Glomerular endothelial cell (primary cell): ENCODE measurements at places on chromosomes 7 and 10. TPM values are rescaled to one million over a fixed set of nuclear protein-coding genes. Genes with fewer than 3 reads are reported as not detected.

DNA sequence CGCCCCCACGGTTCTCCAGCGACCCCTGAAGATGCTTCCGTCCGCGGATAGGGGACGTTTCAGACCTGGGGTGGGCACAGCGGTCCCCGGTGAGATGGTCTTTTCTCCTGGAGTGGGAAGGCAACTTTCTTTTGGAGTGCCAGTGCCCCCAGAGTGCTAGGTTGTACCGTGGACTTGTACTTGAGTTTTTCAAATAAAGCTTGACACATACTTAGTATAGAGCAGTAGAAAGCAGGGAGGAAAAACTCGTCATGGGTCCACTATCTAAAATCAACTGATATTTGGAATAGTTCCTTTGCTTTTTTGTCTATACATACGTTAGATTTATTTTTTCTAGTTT is 28.4 kb downstream of the RBM20 start:
- no peak for DNase-seq

DNA sequence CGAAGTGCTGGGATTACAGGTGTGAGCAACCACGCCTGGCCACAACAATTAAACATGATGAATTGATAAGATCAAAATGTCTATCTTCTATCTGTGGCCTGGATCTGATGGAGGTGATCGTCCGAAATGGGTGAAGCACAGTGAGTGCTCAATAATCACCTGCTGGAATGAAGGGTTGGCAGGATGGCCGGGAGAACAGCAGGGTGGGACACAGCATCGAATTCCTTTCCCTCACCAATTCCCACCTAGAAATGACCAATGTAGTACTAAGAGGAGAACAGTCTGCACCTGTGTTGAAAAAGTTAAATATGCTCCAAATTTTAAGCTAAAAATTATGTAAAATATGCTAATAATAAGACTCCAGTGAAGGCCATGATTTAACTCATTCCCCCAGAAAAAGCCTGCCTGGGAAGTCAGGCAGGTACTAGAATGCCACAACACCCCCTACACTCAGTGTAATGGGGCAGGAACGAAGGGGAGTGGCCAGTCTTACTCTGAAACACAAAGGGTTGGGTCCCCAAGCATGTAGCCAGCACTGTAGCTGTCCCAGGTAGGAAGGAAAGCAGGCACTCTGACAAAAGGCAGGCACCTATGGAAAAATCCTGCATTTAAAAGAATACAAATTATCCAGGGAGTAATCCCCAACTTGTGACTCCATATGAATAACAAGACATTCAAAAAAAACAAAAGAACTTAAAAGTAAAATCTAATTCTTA is 110.3 kb downstream of the VPS41 start:
- DNase-seq = no peak

DNA sequence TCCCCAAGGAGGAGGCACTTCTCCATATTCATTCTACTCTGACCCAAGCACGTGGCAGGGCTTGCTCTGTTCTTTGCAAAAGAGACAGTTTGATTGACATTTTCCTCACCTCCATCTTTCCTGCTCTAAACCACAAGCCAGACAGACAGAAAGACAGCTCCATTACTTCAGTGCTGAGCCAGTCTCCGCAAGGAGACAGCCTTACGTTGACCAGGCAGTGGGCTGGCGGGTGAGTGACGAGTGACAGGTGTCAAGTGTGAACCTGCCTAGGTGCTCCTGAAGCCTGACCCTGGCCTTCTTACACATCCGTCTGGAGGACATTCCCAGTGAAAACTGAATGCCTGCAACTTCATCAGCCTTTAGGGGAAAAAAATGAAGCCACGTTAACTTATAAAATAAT is 314.6 kb downstream of the TNS3 start:
- DNase-seq = no peak

- DNase-seq = no peak
Observed at GRCh38 chr7:44280636-44280992, 44.8 kb downstream of the CAMK2B start.

DNA sequence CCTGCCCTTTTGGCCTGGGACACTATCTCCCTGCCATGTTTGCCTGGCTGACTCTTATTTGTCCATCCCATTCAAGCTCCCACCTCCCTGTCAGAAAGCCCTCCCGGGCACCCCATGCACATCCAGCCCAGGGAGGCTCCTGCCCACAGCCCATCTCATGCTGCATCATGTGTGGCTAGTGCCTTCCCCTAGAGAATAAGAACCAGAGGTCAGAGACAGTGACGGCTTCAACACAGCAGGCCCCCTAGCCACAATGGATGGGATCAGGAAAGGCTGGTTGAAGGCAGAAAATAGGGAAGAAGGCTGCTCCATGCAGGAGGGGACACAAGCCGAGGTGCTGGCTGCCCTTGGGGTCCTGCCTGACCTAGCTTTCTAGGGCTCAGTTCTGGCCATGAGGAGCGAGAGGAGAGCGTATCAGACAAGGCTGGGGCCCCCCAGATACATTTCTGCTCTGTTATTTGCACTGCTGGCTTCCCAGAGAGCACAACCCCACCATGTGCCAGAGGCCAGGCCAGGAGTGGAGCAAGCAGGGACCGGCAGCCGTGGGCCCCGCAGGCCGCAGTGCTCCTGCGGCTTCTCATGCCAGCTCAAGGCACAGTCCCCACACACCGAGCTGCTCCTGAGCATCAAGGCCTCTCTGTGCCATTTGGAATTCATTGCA is 161.1 kb upstream of the ZMIZ1 start:
- no peak for DNase-seq

GRCh38 chr10:51386248-51386885 is 312.1 kb downstream of the PRKG1 start:
- DNase-seq = no peak

PLEKHS1 gene
- total RNA-seq = not detected in 2 replicates
